ENCODE measurements at places on chromosomes 5 and 9.

- no peak for DNase-seq
These were observed 2.8 kb downstream of the TMEM171 start for GRCh38 chr5:73122875-73123810.

DNA sequence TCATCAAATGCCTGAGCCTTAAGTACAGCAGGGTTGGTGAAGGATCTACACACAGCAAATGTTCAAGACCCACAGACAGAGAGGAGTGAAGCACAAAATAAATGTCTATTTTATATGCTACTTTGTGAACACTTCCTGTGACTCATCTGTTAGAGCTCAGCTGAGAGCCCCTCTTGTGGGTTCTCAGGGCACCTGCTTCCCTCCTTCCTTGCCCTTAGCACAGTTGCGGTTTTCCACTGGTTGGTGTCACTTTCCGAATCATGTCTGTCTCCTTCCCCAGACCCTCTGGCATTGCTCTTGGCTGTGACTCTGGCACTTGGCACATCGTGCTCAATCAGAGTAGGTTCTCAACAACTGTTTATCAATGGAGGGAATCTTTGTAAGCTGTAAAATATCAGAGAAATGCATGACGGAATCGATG, 128.5 kb upstream of the STC2 start:
- DNase-seq, result no peak

DNA sequence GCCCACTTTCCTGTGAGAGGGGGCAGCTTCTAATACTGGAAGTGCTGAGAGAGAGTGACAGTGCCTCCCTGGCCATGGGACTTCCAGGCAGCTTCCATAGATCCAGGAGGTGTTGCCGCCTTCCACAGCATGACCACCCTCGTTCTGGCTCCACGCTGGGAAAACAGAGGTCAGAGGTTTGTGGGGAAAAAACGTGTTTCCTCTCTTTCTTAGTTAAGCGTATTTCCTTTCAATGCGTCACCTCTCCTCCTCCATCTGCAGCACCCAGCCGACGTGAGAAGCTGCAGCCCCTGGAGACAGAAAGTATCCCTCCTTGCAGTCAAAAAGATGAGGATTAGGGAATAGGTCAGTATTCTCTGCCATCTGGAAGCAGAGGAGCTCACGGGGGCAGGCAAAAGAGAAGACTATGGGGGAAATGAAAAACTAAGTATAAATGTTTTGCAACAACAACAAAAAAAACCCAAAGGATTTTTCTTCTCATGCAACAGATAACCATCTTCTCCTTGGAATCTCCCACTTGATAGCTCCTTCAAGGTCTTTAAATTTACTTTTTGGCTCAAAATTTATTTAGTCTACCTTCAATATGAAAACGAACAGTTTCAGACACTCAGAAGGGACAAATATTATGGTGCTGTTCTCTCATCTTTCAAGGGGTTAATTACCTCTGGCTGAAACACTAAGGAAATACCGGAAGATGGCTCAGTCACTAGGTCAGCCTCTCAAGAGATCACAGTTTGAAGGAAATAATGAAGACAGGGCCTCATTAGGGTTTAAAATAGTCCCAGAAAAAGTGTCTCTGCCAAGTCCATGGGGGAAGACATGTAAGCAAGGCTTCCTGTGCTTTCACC, 38.0 kb downstream of the MTMR12 start:
- no peak for DNase-seq

DNA sequence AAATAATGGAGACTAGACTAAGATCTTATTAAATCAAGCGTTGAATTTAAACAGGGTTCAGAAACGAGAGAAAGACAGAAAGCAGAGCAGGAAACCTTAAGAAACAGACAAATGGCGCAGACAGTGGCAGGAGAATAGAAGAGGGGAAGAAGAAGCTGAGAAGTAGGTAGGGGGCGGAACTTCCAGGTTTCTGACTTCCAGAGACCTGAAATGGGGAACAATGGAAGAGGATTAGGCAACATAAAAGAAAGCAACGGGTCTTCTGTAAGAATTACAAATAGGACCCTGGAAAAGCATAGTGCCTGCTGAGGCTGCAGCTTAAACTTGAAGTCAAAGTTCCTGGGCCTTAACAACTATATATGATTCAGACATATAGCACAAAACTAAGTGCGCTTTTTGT, 101.7 kb downstream of the BNC2 start:
- DNase-seq, result no peak

DNA sequence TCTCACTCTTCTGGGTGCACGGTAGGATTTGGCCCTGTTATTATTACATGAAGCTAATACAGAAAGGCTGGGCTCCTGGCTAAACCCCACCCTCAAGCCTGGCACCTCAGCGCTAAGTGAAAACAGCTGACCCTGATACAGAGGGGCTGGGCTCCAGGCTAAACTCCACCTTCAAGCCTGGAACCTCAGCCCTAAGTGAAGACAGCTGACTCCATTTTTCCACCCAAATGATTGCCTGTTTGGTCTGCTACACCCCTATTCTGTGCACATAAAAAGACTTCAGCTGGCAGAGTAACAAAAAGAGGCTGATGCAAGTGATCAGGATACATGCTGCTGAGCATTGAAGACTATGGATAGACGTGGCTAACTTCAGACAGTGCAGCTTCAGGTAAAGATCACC, 148.4 kb upstream of the CLINT1 start:
- no peak for DNase-seq

Measured in stimulated activated CD8-positive, alpha-beta memory T cell treated with anti-CD3 and anti-CD28 coated beads, Interleukin-7, amount 100 ng/mL, for 1 hour (primary cell).